Stimulated activated CD8-positive, alpha-beta memory T cell treated with anti-CD3 and anti-CD28 coated beads, Interleukin-12 subunit alpha, Interleukin-12 subunit beta, amount 100 ng/mL, for 4 hours (primary cell): ENCODE measurements at places on chromosomes 16 and 17.

- no peak for DNase-seq
Measured at GRCh38 chr17:62628831-62629555, 1.5 kb downstream of the MRC2 start.

DNA sequence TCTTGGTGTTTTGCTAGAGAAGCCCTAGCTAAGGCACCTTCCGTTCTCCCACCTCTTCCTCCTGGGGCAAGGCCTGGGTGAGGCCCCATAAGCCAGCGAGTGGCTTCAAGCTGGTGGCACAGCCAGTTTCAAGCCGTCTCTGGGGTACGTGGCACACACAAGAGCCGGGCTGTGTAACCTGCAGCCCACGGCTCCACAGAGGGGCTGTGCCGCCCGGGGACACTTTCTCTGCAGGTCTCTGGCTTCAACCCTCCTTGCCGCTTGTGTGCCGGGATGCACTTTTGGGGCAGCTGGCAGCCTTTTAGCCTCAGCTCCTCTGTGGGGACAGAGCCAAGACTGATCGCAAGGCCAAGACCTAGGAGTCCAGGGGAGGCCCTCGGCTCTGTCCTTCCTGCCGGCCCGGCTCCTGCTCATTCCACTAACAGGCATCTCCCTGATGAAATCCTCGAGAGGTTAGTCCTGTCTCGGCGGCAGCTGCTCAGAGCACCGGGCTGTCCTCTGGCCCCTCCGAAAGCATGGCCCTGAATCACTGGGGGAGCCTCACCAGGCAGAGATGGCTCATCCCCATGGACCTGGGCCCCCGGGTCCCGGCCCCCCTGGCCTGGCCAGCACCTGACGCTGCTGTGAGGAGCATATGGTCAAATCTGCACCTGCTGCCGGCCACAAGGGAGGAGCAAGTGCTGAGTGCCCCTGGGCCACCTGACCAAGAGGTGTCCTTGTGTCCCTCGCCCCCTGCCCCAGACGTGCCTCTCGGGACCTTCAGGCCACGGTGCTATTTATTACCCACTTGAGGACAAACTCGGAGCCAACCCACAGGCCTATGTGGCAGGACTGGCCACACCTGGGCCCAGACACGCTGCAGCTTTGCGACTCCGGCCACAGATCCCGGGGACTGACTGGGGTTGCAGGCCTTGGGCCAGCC, 98.5 kb downstream of the METRNL start:
- no peak for DNase-seq

DNA sequence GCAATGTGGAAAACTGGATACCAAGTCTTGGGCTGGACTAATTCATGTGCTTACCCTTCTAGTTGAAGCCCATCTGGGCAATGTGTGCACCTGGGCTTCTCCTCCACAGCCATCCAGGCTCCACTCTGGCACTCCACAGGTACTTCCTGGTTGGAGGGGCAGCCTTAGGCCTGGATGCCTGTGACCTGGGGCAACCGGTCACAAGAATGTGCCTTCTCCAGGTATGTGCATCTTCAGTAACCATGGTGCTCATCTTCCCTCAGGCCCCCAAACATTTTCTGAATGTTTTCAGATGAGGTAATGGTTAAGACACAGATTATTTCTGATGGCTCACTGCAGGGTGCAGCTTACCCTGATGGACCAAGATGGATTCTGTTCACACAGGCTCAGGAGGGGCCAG, 11.1 kb downstream of the C16orf86 start:
- DNase-seq: no peak

- DNase-seq: no peak
Measured at GRCh38 chr17:74785981-74786360, 9.8 kb upstream of the NAT9 start.

- DNase-seq: no peak
Measured at GRCh38 chr17:58184986-58185761, 7.4 kb upstream of the EPX start.

- no peak for DNase-seq
Measured at GRCh38 chr17:42475121-42475520, 16.4 kb downstream of the ATP6V0A1 start.

GRCh38 chr17:72308744-72309385, 188.0 kb downstream of the SOX9 start:
- no peak for DNase-seq
